ENCODE measurements at places on chromosomes 6 and 20.

DNA sequence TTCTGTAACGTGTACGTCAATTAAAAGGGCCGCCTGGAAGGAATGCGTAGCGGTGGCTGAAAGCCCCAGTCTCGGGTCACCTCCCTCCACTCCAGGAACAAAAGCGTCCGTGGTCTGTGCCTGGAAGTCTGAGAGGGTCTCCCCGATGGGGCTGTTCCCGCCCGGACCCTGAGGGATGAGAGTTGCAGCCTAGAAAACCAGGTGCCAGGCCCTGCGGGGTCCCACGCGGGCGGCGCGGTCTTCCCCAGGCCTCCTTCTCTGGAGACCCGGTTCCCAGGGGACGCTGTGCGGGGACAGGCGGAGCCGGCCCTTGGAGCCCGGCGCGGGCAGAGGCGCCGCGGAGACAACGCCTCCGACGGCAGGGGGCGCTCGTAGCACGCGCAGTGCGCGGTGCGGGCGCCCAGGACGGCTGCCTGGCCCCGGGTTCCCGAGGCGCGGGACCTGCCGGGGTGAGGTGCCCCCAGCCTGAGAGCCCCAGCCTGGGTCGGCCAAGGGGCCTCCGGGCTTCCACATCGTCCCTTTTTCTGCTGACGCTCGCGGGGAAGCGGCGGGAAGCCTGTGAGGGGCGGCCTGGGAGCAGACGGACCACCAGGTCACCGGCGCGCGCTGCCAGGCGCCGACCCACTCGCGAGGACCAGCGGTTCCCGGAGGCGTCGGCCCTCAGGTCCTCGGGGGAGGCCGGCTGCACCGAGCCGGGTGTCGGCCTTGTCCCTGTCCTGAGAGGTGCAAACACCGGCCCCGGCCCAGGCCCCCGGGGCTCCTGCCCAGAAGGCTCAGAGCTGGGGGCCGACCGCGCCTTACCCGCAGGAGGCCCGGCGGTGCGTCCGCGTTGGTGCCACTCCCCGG lies 5.3 kb upstream of the FOXC1 start:
- DNase-seq, result peak; percentile 55

GRCh38 chr6:23403460-23403859 lies 722.6 kb upstream of the NRSN1 start:
- DNase-seq, result no peak

DNA sequence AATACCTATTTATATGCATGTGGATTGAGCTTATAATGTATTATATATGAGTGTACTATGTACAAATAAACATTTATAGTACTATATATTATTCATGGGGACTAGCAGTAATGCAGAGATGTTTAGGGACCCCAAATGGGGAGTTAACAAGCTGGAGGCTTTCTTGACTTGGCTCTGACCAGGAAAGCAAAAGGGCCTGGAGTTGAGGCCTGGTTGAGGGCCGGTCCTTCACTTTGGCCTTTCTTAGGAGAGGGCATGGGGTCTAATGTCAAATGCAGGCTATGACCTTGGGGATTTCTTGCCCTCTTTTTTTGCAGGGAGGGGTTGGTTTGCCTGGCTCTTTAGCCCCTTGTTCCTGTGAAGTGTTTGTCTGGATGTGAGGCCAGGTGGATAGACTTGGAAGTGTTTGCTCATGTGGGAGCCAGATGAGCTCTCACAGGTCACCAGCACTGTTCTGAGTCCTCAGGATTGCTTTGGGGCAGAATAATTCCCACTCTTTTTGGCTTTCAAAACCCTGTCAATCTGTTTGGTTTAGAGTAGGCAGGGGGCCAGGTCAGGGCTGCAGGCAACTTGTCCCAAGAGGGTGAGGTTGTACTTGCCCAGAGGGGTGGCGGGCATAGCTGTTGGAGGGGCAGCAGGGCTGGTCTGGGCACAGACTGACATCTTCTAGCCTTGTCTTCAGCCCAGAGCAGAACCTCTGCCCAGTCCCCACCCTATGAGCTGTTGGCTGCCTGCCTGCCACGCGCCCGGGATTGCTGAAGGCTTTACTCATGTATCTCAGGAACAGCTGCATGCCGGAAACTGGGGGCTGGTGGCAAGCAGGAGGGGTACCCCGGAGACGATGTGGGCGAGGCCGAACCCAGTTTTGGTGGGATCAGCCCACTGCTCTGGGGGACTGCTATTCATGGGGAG lies 14.6 kb downstream of the TJAP1 start:
- peak; percentile 85 for DNase-seq

- DNase-seq, result peak; percentile 44
Observed at GRCh38 chr6:127026247-127026646, 92.2 kb upstream of the RSPO3 start.

- no peak for DNase-seq
Observed at GRCh38 chr6:41687501-41688175, 47.8 kb downstream of the TFEB start.

- DNase-seq, result peak; percentile 78
Observed at GRCh38 chr20:56781108-56781739, 152.1 kb downstream of the TFAP2C start.

- no peak for DNase-seq
Observed at GRCh38 chr20:22374066-22374465, 210.3 kb downstream of the FOXA2 start.

- no peak for DNase-seq
Observed at GRCh38 chr20:49037962-49038387, 8.1 kb upstream of the CSE1L start.

GRCh38 chr6:110514818-110515217 lies 38.4 kb upstream of the SLC22A16 start:
- DNase-seq, result no peak

DNA sequence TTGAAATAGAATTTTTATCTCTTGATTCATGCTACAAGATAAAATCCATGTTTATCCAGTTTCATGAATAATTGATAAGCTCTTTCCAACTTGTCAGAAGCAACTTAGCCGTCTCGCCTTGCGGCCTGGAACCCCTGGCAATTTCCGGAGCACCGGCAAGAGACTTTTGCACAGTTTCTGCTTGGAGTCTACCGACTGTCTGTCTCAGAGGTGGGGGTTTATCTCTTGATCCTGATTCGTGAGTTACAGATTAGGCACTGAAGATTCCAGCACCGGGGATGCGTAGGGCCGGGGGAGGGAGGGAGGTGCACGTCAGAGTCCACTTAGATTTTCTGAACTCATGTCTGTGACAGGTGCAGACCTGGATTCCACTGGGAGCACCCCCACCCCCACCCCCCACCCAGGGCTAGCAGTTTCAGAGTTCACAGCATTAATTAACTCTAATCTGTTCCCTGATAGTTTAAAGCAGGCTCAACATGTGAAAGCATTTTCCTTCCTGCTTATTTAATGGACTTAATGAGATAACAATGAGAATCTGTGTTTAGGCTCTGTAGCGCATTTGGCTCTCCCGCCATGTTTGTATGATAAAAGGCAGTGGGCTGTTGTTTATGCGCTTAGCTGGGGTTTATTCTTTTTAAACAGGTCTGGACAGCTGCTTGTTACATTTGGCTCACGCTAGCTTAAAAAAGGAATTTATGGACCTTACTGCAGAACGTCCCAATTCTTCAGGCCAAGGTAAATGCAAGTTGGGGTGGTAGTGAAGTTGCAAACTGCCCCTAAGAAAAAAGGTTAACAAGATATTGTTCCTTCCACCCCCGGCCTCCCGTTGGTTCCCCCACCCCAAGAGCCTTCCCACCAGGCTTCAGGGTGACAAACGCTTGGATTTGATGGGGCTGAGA lies 8.1 kb upstream of the APCDD1L start:
- no peak for DNase-seq

DNA sequence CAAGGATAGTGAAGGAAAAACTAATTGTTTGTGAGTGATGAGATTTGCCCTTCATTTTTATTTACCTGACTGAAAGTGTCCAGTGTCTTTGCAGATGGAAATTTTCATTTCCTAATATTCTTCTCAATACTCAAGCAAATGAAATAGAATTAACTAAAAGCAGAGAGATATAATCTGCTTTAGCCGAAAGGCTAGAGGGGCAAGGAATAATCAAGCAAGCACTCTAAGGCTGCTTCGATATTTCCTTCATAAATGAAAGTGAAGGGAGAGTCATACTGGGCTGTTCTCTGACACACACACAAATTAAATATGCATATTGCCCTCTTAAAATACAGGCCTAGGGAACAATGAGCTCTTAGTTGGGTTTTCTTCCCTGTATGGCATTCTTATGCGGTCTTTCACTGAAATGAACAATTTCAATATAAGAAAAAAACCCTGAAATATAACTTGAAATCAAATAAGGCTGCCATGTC lies 47.5 kb upstream of the POPDC3 start:
- DNase-seq, result no peak

DNA sequence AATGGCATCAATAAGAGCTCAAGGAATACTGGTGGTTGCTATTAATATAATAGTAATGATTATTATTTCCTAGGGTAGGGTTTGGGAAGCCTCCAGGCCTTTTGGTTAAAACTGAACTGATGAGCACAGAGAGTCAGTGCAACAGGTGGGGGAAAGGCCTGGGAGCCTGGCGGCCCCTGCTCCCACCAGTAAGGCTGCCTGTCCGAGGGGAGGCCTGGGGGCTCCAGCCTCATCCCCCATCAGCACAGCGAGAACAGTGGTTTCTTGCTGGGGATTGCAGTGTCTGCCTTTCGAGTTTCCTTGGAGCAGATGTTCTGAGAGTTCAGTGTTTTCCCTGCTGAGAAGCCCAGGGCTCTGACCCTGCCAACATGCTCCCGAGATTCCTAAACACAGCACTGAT lies 340.4 kb downstream of the CDH26 start:
- no peak for DNase-seq

- no peak for DNase-seq
Observed at GRCh38 chr6:72849346-72849745, 227.5 kb downstream of the KCNQ5 start.

DNA sequence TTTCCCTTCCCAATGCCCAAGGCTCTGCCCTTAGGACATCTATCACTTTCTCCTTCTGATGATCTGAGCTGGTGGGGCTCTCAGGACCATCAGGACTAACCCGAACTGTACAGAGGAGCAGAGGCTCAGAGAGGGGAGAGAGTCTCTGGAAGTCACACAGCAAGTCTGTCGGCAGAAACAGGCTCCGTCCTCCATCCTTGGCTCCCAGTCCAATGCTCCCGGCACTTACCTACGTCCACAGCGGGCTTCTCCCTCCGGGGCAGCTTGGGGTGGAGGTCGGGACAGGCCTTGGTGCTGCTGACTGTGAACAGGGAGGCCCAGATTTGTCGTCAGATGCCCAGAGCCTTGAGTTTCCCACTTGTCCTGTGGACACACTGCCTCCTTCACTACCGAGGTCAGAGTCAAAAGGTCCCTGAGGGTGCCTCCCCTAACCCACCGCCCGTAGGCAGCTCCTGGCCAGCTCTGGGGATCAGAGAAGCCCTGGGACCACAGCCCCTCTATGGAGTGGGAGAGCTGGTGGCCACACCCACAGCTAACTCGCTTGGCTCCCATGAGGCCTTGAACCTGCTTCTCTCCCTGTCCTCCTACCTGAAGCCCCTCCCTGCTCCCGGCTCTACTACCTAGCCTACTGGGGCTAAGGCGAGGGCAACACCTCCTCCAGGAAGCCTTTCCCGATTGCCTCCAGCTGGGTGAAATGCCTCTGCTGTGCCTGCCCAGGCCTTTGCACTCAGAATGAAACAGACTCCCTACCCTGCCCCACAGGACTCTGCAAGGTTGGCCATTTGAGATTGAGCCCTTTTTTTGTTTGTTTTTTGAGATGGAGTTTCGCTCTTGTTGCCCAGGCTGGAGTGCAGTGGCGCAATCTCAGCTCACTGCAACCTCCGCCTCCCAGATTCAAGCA lies 22.6 kb downstream of the VSTM2L start:
- no peak for DNase-seq

GRCh38 chr6:148430897-148431296 lies 88.3 kb downstream of the SASH1 start:
- no peak for DNase-seq

GRCh38 chr20:58494923-58495622 lies 20.1 kb downstream of the APCDD1L start:
- DNase-seq, result no peak

DNA sequence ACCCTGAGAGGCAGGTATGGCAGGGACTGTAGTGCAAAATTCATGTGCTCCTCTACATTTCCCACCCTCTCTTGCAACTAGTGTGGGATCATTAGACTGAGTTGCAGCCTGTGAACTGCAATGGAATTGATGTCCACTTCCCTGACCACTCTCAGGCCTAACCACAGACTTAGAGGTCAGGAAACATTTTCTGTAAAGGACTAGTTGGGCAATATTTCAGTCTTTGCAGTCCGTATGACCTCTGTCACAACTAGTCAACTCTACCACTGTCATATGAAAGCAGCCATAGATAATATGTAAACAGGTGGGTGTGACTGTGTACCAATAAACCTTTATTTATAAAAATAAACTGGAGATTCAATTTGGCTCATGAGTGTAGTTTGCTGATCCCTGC lies 134.4 kb upstream of the TOP1 start:
- no peak for DNase-seq

DNA sequence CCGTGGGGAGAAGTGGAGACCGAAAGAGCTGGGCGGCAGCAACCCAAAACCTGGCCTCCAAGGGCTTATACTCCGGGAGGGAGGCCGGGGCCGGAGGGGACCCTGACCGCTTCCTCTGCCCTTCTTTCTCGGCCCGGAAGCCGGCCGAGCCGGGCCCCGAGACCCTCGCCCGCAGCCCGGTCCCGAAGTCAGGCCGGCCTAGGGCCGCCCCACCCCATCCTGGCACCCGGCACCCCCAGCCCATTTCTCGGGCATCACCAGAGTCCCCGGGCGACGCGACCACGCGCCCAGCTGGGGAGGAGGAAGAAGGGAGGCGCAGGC lies 572 bp upstream of the ZDHHC14 start:
- no peak for DNase-seq
